ENCODE measurements at places on chromosomes 13 and 19. TPM values are rescaled to one million over a fixed set of nuclear protein-coding genes. Genes with fewer than 3 reads are reported as not detected.

The IFNL3 gene
- not detected for polyA plus RNA-seq

DNA sequence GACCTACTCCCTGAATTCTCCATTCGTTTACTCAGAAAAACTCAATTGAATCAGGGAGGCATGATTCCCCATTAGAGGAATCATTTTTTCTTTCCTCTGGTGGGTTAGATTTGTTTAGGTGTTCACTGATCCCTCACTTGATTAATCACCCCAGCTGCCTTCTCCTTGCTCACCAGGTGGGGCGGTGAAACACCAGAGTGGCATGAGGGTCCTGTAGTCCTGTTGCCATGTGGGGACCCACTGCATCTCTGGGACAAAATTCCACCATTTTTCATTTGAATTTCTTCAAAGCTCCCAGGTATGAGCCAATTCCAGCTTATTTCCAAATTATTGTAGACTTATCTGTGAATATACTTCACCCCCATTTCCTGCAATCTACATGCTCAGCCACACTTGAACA, 462.7 kb upstream of the ZNF507 start:
- no peak for DNase-seq

- no peak for DNase-seq
Measured at GRCh38 chr13:104740641-104741222, 1674.5 kb upstream of the SLC10A2 start.

GRCh38 chr19:21084343-21084742, 2.3 kb downstream of the ZNF714 start:
- DNase-seq: no peak

DNA sequence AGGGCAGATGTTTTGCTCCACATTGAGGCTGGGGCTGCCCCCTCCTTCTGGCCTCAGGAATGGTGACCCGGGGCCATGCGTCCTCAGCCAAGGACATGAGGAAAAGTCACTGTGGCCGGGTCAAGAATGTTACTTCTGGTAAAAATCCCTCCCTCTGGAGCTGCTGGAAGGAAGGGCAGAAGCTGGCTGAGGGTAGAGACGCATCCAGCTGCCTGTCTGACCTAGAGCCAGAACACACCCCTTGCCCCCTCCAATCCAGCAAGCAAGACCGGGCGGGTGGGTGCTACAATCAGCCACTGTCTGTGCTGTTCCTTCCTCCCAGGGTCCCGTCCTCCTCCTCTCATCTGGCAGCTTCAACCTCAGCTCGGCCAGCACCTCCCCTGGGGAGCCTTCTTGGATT, 59.0 kb downstream of the PTPRS start:
- DNase-seq: no peak

DNA sequence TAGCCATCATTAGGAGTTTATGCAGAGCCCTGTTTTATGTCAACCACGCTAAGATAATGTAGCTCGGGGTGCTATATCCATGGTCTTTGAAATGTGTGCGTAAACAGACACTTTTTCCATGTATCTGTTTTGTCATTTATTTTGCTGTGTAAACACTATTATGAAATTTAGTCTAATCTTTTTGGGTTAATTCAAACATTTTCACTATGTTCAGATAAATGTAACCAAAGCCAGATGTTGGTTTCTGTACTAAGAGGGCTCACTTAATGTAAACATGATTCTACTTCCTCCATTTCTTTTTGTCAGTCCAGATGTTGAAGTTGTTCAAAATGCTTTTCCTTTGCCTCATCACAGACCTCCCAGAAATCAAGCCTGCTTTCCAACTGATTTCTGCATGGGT, 499.5 kb upstream of the GPC6 start:
- DNase-seq: no peak

DNA sequence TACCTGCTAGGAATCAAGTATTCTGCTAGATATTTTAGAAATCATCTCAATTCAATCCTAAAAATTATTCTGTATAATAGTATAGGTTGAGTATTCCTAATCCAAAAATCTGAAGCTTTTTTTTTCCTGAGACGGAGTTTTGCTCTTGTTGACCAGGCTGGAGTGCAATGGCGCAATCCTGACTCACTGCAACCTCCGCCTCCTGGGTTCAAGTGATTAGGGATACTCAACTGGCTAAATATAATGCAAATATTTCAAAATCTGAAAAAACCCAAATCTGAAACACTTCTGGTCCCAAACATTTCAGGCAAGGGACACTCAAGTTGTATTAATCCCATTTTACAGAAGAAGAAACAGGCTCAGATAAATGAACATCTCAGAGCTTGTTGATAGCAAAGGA, 17.2 kb upstream of the USPL1 start:
- DNase-seq: no peak

GRCh38 chr19:45591004-45591637, 6.5 kb upstream of the OPA3 start:
- DNase-seq: no peak

GRCh38 chr13:109899748-109900147, 113.4 kb upstream of the IRS2 start:
- DNase-seq: no peak

DNA sequence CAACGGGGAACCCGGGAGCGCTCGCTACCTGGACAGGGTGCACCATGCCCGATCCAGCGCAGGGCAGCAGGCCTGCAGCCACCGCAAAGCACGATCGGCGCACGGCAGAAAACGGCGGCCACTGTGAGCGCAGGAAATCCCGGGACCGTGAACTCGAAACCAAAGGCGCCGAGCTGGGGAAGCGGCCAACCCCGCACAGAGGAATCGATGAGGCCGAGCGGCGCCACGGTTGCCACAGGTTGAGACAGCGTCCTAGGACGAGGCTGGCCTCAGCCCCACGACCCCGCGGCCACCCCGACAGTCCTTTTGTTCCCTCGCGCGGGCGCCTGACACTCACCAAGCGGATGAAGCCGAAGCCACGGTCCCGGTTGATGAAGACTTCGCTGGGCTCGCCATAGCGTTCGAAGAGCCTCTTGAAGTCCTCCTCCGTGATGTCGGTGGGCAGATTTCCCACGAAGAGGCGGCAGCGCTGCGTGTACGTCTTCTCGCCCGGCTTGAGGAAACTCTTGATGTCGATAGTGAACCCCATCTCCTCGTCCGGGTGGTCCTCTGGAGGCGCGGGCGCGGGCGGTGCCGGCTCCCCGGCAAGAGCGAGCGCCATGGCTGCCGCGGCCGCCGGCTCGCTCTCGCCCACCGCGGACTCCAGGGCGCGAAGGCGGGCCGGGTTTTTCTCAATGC, 557 bp downstream of the PSPC1 start:
- peak; percentile 40 for DNase-seq

GRCh38 chr13:63190742-63191141, 1775.1 kb upstream of the PCDH20 start:
- no peak for DNase-seq

- DNase-seq: no peak
Measured at GRCh38 chr19:39951686-39952085, 17.3 kb upstream of the FCGBP start.

DNA sequence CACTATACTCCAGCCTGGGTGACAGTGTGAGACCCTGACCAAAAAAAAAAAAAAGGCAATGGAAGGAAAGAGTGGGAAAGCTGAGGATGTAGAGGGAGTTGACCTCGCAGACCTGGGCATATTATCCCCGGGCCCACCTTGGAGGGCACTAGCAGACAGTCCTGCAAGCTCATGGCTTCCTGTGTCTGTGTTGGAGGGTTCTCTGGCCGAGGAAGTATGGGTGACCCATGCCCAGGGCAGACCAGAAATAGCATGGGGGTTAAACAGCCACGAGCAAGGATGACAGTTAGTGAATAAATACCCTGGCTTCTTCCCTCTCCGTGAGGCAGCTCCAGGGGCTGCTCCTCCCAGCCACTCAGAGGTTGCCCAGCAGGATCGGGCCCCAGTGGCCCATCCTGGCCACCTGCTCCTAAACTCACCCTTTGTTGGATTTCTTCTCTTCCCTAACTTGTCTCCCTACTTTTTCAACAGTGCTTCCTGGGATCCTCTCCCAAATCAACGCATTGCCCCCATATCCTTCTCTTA, 485.8 kb downstream of the ZNF536 start:
- DNase-seq: no peak

- DNase-seq: no peak
Measured at GRCh38 chr13:62799931-62800436, 1384.3 kb upstream of the PCDH20 start.
